Aorta (tissue), 5 donors: ENCODE measurements at places on chromosomes 7 and 10. TPM values are rescaled to one million over a fixed set of nuclear protein-coding genes. Genes with fewer than 3 reads are reported as not detected.

- H3K4me3 ChIP-seq = no peak overlapping the region
- no peaks in the 10 kb centered on the region for H3K27me3 ChIP-seq
- H3K36me3 ChIP-seq = no peaks in the 10 kb centered on the region
- no peak overlapping the region for H3K27ac ChIP-seq
Measured at GRCh38 chr10:80523773-80524172, 13.9 kb upstream of the SH2D4B start.

DNA sequence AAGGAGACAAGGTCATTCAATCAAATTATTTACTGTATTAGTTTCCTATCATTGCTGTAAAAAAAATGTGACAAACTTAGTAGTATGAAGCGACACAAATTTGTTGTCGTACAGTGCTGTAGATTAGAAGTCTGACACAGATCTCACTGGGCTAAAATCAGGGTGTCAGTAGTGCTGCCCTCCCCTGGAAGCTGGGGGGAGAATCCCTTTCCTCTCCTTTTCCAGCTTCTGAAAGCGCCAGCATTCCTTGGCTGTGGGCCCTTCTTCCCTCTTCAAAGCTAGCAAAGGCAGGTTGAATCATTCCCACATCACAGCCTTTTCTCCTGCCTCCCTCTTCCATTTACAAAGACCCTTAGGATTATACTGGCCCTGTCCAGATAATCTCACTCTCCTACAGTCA lies 28.0 kb downstream of the VPS41 start:
- no peak for DNase-seq
- H3K27ac ChIP-seq = no peak overlapping the region
- no peaks in the 10 kb centered on the region for H3K27me3 ChIP-seq
- H3K36me3 ChIP-seq = peaks cover 2% of the 10 kb centered on the region

The COL26A1 gene
- total RNA-seq = not detected

DNA sequence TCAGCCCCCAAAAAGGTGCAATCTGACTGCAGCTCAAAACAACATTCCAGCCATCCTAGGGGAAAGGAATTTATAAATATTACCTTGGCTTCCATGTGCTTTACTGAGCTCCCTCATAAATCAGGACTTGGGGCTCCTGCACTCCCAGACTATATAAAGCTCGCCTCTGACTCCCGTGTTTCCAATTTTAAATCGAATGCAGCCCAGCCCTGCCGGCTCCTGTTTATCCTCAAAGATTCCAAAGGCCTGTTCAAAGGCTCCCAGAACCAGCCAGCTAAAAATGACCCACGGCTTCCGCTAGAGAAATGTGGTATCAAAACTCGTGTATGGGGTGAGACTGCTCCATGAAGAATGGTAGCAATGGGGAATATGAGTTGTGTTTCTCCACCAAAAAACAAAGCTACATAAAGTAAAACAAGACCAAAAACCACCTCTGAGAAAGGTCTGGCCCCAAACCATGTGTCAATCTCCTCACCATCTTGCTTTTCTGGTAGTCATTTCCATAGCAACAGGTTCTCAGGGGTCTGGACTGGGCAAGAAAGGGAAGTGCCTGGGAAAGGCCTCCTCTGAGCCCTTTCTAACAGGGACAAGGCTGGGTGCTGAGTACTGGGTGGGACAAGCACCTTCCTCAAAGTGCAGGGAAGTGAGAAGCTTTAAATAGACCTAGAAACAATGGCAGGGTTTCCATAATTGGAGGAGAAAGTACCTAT lies 5.1 kb downstream of the CALML3 start:
- no peaks in the 10 kb centered on the region for H3K36me3 ChIP-seq
- no peaks in the 10 kb centered on the region for H3K4me1 ChIP-seq
- peak; percentile 63 for DNase-seq
- H3K27me3 ChIP-seq = no peaks in the 10 kb centered on the region
- H3K27ac ChIP-seq = peak overlapping the region; percentile 71

- H3K36me3 ChIP-seq = peaks cover 4% of the 10 kb centered on the region
- no peak overlapping the region for H3K27ac ChIP-seq
- no peaks in the 10 kb centered on the region for H3K27me3 ChIP-seq
- no peak for DNase-seq
- no peak overlapping the region for H3K4me3 ChIP-seq
Measured at GRCh38 chr10:20065814-20066213, 249.6 kb downstream of the PLXDC2 start.

- H3K4me3 ChIP-seq = no peak overlapping the region
- no peaks in the 10 kb centered on the region for H3K4me1 ChIP-seq
- no peaks in the 10 kb centered on the region for H3K36me3 ChIP-seq
- H3K27me3 ChIP-seq = no peaks in the 10 kb centered on the region
- no peak for DNase-seq
- H3K27ac ChIP-seq = no peak overlapping the region
Measured at GRCh38 chr10:112835217-112835715, 114.8 kb upstream of the TCF7L2 start.

DNA sequence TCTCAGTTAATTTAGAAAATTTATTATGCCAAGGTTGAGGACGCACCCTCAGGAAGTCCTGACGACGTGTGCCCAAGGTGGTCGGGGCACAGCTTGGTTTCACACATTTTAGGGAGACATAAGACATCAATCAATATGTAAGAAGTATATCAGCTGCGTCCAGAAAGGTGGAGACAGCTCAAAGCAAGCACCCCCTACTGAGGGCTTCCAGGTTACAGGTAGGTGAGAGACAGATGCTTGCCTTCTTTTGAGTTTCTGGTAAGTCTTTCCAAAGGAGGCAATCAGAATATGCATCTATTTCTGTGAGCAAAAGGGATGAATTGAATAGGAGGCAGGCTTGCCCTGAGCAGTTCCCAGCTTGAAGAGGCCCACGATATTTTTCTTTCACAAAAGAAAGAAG lies 614.3 kb downstream of the XPNPEP1 start:
- DNase-seq = no peak
- H3K36me3 ChIP-seq = no peaks in the 10 kb centered on the region
- no peaks in the 10 kb centered on the region for H3K27me3 ChIP-seq
- no peak overlapping the region for H3K4me3 ChIP-seq
- no peaks in the 10 kb centered on the region for H3K4me1 ChIP-seq
- H3K27ac ChIP-seq = no peak overlapping the region

- no peak overlapping the region for H3K27ac ChIP-seq
- H3K4me3 ChIP-seq = no peak overlapping the region
- H3K4me1 ChIP-seq = peaks cover 8% of the 10 kb centered on the region
- no peaks in the 10 kb centered on the region for H3K36me3 ChIP-seq
- DNase-seq = no peak
- H3K27me3 ChIP-seq = no peaks in the 10 kb centered on the region
Measured at GRCh38 chr7:110941385-110941784, 149.5 kb upstream of the LRRN3 start.

DNA sequence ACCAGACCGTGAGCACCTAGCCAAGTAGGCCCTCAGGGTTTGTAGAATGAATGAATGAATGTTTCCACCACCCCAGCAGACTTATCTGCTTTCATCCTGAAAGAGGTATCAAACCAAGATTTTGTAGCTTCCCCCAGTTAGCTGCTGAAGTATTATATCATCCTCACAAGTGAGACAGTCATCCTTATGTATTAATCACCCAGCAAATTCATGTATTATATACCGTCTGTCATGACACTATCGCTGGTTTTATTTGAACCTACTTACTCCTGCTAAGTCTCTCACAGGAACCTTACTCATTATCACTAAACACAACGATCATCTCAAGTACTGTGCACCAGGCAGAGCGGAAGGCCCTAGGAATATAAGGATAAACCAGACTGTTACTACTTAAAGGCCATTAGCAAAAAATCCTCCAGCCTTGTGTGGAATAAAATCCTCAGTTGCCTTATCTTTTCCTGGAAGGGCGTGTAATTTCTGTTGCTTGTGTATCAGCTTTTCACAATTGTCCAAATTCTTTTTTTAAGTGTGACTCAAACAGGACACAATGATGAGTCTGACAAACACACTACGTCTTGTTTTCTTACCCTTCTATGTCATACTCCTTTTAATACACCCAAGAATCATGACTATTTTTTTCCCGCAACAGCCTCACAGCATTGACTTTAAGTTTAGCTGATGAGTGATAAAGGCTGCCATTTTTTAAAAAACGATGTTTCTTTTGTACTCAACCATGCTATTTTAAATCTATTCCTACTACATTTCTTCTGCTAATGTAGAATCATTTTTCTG lies 176.1 kb upstream of the KLF14 start:
- no peaks in the 10 kb centered on the region for H3K36me3 ChIP-seq
- no peak overlapping the region for H3K4me3 ChIP-seq
- no peak overlapping the region for H3K27ac ChIP-seq
- no peak for DNase-seq
- H3K4me1 ChIP-seq = no peaks in the 10 kb centered on the region
- H3K27me3 ChIP-seq = no peaks in the 10 kb centered on the region

- no peak overlapping the region for H3K4me3 ChIP-seq
- no peaks in the 10 kb centered on the region for H3K36me3 ChIP-seq
- H3K27ac ChIP-seq = no peak overlapping the region
- H3K27me3 ChIP-seq = no peaks in the 10 kb centered on the region
- DNase-seq = no peak
Measured at GRCh38 chr7:18117482-18117881, 89.8 kb upstream of the PRPS1L1 start.

DNA sequence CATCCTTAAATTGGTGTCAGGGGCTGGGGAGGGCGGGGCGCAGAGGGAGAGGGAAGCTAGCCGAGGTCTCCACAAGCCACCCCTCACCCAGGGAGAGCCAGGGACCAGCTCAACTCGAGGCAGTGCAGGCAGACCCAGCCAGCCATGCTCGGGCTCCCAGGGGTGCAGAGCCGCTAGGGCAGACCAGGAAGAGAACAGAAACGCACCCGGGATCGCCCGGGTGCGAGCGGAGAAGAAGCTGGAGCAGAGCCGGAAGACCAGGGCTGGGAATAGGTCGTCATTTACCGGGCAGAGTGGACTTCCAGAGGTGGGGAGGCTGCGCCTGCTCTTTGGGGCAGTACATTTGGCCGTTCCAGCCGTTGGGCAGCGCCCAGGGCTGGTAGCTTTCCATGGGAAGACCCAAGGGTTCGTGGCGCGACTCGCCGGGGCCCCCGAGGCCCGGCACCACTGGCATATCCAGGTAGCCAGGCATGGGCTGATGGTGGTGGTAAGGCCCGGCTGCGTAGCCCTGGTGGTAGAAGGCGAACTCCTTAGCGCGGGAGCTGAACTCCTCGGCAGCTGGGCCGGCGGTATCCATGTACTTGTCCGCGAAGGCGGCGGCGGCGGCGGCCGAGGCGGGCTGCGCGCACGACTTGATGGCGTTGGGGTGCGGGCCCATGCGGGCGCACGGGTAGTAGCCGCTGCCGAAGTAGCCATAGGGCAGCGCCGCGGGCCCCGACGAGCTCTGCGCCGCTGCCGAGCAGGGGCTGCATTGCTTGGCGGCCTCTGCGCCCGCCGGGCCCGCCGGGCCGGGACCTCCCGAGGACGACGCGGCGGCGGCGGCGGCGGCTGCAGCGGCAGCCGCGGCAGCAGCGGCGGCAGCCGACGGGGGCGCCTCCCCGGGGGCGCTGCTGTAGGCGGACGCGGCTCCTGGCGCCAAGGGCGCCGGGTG lies 755 bp downstream of the HOXA13 start:
- peaks cover 2% of the 10 kb centered on the region for H3K27me3 ChIP-seq
- H3K4me3 ChIP-seq = no peak overlapping the region
- DNase-seq = peak; percentile 46
- no peaks in the 10 kb centered on the region for H3K36me3 ChIP-seq
- no peak overlapping the region for H3K27ac ChIP-seq

GRCh38 chr10:80187465-80188409 lies 17.6 kb downstream of the ANXA11 start:
- no peak overlapping the region for H3K27ac ChIP-seq
- H3K27me3 ChIP-seq = no peaks in the 10 kb centered on the region
- no peaks in the 10 kb centered on the region for H3K36me3 ChIP-seq
- H3K4me3 ChIP-seq = no peak overlapping the region
- DNase-seq = peak; percentile 57
- H3K4me1 ChIP-seq = peaks cover 3% of the 10 kb centered on the region

GRCh38 chr10:111158595-111158994 lies 81.8 kb downstream of the ADRA2A start:
- DNase-seq = no peak
- no peak overlapping the region for H3K4me3 ChIP-seq
- no peaks in the 10 kb centered on the region for H3K27me3 ChIP-seq
- H3K4me1 ChIP-seq = no peaks in the 10 kb centered on the region
- no peak overlapping the region for H3K27ac ChIP-seq

DNA sequence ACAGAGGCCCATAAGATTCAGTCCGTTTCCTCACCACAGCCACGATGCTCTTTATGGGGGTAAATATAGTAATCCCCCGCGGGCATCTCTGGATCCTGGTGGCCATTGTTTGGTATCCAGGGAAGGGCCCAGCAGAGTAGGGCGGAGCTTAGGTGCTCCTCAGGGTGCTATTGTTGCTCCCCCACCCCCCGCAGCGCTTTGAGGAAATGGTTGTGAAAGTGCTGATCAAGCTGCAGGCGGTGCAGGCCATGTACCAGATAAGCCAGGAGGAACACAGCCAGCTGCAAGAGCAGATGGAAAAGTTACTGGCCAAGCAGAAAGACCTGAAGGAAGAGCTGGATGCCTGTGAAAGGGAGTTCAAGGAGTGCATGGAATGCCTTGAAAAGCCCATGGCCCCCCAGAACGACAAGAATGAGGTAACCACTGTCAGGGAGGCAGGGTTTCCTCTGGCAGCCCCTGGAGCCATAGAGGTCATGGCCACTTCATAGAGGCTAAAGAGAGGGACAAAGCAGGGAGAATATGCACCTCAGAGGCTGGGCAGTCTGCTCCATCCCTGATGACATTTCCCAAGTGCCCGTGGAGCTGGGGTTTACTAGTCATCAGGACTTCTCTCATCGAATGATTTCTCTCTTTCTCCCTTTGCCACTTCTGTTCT lies 17.6 kb upstream of the FLNC start:
- no peak for DNase-seq
- no peak overlapping the region for H3K27ac ChIP-seq
- no peaks in the 10 kb centered on the region for H3K36me3 ChIP-seq
- H3K4me1 ChIP-seq = no peaks in the 10 kb centered on the region

The RBM48 gene
- total RNA-seq = 12.9 TPM

The KCNMA1 gene
- 144 TPM for total RNA-seq
